Right renal cortex interstitium (tissue), 3 donors: ENCODE measurements at places on chromosomes 12 and 14.

DNA sequence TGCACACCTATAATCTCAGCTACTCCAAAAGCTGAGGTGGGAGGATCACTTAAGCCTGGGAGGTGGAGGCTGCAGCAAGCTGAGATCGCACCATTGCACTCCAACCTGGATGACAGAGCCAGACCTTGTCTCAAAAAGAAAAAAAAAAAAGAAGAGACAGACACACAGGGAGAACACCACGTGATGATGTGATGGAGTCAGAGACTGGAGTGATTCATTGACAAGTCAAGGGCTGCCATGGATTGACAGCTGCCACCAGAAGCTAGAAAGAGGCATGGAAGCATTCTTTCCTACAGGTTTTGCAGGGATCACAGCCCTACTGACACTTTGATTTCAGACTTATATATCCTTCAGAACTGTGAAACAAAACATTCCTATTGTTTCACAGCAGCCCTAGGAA, 3.5 kb upstream of the HCFC2 start:
- no peak for DNase-seq

DNA sequence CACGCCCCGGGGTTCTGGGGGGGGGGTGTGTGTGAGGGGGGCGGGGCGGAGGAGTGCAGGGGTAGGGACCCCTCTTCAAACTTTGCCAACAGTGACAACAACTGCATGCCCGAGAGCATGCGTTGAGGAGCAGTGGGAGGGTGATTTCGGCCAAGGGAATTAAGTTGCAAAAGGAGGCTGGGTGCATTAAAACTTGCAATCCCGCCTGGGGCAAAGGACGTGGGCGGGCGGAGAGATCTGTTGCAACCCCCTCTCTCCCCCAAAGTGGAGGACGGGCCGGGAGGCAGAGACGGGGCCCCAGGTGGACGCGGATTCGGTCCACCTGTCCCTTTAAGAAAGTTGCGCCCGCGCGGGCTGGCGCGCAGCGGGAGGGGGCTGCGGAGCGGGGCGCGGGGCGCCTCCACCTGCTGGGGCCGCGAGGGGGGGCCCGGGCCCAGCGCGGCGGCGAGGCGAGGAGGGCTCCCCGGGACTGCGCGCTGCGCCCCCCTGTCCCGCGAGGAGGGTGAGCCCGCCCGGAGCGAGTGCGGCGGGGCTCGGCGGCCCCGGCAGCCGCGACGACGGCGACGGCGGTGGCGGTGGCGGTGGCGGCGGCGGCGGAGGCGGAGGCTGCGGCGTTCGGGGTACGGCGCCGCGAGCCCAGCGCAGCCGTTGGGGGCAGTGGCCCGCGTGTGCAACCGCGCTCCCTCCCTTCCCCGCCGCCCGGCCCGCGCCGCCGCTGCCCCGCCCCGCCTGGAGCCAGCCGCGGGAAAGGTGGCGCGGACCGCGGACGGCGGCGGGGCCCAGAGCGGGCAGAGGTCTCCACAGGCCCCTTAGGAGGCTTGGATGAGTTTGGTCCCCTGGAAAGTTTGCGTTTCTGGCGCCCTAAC, 530 bp upstream of the FOXN4 start:
- DNase-seq: no peak

DNA sequence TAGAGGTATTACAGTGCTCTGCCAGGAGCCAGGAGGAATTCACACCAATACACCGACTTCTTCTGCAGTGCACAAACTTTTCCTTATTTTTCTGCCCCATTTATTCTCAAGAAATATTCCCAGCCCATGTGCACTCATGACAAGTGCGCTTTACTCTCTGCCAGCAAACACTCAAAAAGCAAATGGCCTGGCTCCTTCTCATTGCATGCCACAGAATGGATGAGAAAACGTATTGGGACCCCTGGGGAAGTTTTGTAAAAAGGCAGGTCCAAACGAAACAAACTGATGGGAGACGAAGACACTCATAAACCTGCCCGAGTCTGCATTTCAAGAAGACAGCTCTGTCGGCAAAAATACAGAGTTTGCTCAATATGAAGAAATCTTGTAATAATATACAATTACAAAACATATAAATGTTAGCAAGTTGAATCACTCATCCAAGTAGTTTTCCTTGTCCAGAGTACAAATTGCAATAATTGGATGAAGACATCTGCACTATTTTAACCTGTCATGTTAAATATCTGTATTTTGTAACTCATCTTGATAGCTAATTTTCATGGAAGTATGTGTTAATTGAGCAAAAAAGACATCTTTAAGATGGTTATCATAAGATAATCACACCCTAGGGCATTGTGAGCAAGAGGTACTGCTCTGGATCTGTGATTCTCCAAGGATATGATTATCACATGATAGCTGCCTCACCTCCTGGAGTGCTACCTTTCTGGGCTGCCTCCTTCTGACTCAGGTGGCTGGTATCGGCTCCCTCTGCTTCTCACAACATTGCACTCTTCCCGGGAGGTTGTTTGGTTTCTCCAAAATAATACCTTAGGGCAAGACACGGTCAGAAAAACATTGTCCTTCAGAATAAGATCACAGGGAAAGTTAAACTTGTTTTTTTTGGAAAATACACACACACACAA, 260.8 kb upstream of the G2E3 start:
- no peak for DNase-seq

GRCh38 chr14:95707327-95707726, 6.6 kb downstream of the TCL1A start:
- no peak for DNase-seq

GRCh38 chr12:107731366-107731765, 29.6 kb downstream of the PRDM4 start:
- no peak for DNase-seq

GRCh38 chr14:104283197-104284106, 145.1 kb downstream of the KIF26A start:
- no peak for DNase-seq

- no peak for DNase-seq
Measured at GRCh38 chr14:41662780-41663472, 56.2 kb downstream of the LRFN5 start.

DNA sequence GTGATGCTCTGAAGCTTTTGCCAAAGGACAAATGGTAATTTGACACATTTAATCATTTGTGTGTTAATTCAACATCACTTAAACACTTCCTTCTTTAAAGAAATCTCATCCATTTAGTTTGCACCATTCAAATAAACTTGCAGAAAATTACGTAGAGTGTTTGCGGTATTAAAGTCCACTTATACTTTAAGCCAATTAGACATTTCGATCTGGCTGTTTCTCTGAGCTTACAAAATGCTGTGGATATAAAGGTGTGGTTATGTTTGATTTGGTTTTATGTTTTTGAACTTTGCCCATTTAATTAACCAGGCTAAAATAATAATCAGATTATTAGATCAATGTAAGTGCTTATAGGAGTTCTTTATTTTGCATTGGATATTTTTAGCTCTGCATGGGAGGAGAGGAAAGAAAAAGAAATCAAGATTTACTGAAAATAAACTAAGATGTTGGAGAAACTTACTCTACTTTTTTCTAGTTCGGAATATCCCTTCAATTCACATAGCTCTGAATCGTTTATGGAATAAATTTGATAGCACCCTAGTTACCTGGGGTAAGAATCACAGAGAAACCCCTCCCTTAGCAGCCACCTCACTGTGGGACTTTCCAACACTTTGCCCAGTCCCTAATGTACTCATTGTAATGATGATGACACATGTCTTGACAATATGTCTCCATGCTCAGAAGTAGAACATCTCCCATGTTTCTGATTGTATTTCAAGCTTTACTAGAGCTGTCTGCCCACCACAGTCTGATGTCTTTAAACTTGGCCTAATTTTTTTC, 268.0 kb downstream of the BTG1 start:
- no peak for DNase-seq

DNA sequence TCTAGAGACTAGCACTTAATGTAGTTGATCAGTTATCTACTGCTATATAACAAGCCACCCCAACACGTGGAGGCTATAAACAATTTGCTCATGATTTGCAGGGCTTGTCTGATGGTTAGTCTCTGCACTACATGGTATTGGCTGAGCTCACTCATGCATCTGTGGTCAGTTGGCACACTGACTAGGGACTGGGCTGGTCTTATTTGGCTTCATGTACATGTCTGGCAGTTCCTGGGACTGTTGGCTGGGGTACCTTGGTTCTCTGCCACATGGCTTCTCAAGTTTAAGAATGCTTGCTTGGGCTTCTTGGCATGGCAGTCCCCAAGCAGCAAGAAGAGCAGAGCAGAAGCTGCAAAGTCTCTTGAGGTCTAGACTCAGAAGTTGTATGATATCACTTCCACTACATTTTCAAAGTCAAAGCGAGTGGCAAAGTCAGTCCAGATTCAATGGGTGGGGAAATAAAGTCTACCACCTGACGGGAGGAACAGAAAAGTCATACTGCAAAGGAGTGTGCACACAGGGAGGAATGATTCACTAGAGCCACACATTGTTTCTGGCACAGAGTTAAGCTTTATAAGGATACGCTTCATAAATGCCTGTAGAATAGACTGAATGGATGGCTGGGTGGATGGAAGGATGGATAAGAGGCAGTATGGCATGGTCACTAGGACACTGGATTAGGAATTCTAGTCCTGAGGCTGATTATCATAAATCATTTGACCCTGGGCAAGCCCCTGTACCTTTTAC, 44.8 kb upstream of the PTHLH start:
- no peak for DNase-seq

DNA sequence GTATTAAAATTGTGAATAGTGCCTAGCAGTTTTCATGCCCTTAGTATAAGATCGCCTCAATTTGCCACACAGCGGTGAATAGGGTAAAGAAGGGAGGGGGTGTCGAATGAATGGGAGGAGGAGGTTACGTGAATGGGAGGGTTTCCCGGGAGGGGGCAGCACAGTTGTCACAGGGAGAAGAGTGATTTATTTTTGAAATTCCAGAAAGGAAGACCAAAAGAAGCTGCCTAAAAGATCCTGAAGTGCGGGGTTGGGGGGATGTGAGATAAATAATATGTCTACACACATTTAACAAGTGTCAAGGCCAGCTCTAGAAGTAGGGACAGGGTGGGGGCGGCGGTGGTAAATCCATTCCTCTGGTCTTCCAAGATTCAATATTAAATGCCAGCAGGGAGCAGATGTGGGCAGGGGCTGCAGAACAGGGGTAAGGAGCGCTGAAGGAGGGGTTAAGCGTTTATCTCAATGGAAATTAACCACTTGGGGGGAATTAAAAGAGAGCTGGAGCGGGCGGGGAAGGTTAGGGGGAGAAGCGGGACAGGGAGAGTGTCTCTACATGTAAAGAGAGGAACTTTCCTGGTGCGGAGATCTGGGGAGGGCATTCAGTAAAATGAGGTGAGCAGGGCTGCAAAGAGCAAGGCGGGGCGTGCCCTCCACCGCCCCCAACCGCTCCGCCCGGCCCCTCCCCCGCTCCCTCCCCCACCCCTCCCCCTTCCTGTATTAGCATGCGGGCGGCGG, 867 bp downstream of the C12orf42 start:
- no peak for DNase-seq

DNA sequence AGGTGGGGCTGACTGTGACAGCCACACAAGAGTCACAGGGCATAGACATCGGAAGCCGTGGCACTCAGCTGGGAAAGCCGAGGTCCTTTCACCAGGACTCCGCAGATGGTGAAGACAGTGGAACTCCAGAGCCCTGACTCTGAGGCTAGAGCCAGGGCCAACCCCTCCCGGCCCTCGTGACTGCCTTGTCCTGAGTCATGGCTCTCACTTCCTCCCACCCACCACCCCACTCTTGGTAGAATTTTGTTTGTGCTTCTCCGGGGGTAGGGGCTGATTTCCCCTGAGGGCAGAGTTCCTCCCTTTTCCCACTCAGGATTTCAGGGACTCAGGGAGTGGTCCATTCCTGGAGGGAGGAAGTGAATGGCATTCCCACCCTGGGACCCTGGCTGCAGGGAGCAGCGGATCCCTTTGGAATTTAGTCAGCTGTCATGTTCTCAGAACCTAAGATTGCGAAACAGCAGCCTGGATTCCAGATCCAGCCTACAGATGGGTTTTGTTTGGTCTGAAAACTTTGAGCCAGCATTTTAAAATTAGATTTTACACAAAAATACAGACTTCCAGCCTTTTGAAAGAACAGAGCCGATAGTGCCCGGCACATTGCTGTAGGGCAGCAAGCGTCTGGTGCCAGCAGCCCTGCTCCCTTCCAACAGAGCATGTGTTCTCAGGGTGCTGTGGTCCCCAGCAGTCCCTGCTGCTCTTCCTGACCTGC, 50.7 kb downstream of the TPCN1 start:
- no peak for DNase-seq

GRCh38 chr12:72203764-72204335, 68.3 kb upstream of the TRHDE start:
- no peak for DNase-seq

DNA sequence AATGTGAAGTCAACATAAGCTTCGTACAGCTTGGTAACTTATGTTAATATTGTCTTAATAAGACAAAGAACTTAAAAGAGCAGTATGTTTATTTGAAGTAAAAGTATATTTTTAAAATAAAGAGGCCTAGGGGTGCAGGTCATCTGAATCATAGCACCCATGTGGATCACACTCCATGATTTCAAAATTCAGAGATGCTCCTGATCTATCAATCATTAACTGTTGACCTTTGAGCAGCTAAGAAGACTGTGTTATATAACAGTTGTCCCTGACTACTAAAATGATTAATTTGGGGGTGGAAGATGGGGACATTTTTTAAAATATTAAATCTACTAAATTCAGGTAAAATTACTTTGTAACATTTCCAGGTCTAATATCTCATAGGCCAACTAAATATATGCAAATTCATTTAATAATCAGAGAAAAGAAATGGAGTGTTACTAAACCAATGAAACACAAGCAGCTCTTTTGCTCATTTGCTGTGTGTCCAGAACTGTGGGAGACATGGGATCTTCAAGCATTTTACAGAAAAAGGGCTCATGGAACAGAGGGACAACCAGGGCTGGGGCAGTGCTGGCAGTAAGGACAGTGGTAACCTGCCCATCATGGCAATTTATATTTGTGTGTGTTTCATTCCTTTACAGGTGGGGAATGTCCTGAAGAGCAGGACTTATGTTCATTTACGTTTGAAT, 120.7 kb upstream of the PCED1B start:
- DNase-seq: no peak

- DNase-seq: no peak
Measured at GRCh38 chr12:6820166-6820565, 1.5 kb upstream of the GPR162 start.

GRCh38 chr14:82432301-82433105, 898.9 kb upstream of the SEL1L start:
- DNase-seq: no peak

GRCh38 chr14:22434030-22434429, 155.0 kb downstream of the DAD1 start:
- no peak for DNase-seq
